Vagina (tissue), 2 donors: ENCODE measurements at places on chromosomes 2 and 18. TPM values are rescaled to one million over a fixed set of nuclear protein-coding genes. Genes with fewer than 3 reads are reported as not detected.

DNA sequence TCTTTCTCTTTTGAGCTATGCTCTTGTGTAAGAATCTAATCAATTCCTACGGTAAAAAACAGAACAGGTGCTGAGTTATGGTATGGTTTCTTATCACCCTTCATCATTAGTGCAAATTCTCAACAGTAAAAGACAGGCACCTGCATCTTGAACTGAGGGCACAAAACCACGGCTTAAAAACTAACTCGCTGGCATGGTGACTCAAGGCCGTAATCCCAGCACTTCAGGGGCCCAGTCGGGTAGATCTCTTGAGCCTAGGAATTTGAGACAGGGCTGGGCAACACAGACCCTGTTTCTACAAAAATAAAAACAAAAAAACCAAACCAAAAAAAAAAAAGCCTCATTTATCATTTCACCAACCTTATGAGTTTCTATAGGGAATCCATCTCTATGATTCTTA, 33.3 kb downstream of the THAP4 start:
- no peak for DNase-seq

DNA sequence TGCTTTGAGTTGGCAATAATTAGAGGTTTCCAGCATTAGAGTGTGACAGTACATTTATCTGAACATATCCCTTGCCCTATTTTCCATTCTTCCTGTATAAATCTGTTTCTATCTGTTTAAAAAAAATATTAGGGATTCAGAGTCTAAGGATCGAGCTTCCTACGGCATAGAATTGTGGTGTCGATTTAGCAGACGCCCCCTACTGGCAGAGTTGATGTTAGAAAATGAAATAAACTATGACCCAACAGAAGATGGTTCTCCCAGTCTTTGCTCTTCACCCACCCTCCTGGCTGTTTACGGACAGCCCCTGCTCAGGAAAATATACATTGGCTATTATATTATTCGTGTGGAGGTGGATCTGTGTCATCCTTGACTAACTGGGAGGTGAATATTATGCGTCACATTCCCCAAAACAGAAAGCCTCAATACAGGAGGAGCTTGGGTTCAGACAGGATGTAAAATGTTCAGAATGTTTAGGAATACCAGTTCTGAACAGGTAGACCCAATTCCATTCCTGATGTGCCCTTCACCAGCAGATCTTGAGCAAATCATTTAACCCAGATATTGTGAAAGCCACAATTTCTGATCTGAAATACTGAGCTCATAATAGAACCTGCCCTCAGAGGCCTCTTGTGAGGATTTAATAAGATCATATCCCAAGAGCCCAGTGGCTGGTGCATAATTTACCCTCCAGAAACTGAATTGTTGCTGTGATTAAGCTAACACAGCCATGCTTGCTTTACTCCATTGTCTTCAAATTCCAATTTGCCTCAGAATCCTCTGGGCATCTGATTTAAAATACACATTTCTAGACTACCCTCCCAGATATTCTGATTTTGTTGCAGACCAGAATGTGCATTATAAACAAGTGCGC, 10.8 kb upstream of the ERMN start:
- no peak for DNase-seq

- no peak for DNase-seq
Observed at GRCh38 chr2:104040771-104041170, 813.1 kb upstream of the POU3F3 start.

POTEI gene
- total RNA-seq = not detected

DNA sequence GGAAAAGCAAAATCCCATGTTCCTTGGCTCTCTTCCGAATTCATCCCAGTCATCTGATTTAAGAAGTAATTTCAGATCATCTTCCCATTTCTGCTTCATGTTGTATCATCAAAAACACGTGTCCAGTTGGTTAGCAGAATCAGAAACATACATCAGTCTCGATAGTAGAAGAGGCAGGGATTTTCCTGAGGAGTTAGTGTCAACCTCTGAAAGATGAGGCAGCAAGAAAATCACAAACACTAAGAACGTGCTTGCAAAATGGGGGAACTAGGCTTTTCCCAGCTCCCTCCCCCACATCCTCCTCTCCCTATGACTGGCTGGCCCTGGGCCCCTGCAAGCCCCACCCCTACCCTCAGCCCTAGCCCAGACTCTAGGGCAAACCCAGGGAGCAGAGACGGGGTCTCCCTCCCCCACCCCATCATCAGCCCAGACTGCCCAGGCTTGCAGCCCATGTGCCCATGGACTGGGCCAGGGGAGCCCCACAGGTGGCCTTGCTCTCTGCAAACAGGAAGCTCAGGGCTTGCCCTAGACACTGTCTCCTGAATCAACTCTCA, 161.0 kb upstream of the ID2 start:
- DNase-seq = no peak

- DNase-seq = no peak
Observed at GRCh38 chr2:210912779-210913178, 356.4 kb downstream of the CPS1 start.

DNA sequence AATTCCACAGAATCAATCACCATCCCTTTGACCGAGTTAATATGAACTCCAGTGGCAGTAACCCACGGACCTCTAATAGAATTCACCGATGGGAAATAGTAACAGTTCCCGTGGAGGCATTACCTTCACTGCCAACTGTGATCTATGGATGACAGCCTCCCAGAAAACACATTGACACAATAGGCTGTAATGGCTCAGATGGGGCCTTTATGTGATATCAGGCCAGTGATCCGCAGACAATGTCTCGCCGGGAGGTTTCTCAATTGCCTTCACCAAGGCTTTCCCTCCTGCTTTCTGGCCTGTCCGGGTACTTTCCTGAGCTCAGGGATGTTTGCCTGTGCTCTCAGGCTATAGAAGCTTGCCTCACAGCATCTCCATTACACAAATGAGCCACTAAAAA, 34.4 kb upstream of the KLF7 start:
- DNase-seq = no peak

KIDINS220 gene
- 67.8 TPM for total RNA-seq

DNA sequence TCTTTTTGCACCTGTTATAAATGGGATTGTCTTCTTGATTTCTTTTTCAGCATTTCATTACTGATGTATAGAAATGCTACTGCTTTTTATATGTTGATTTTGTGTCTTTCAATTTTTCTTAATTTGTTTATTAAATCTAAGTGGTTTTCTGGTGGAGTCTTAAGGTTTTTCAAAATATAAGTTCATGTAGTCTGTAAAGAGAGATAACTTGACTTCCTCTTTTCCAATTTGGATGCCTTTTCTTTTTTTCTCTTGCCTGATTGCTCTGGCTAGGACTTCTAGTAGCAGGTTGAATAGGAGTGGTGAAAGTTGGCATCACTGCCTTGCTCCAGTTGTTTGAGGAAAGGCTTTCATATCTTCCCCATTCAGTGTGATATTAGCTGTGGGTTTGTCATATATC, 28.6 kb upstream of the GALNT5 start:
- DNase-seq = no peak

GRCh38 chr2:198664321-198664720, 793.4 kb downstream of the SATB2 start:
- no peak for DNase-seq

DNA sequence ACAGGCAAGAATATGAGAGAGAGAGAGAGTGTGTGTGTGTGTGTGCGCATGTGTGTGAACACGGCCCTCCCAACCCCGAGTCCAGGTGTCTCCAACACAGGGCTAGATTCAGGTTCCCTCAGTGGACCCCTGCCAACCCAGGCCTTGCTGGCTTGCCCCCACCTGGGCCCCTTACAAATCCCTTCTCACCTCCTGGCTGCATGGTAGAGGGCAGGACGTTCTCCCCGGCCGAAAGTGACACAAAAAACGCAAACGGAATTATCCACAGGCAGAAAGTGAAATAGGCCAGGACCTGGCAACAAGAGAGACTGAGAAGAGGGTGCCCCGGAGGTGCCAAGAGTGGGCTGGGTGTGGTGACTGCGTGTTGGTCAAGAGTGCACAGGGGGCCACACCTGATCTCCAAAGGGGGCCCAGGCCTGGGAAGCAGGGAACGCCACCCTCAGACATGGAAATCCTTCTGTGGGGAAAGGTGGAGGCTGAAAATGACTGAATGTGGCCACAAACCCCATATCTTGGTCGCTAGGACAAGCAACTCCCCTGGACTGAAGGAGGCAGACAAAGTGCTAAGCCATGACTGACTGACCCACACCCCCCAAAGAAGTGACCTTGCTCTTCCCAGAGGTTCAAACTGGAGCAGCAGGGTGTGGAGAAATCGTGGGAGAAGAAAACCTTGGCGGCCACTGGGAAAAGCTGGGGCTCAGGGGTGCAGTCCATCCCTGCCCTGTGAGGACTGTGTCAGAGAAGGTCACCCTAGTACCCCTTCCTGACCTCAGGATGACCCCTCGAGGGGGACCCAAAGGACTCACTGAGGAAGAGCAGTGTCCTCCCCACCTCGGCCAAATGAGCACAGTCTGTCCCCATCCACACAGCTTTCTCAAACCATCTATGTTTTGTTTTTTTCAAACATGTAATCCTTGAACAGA, 5.7 kb downstream of the TEX261 start:
- DNase-seq = peak; percentile 67

- DNase-seq = no peak
Observed at GRCh38 chr18:1530650-1531049, 626.0 kb downstream of the ADCYAP1 start.

DNA sequence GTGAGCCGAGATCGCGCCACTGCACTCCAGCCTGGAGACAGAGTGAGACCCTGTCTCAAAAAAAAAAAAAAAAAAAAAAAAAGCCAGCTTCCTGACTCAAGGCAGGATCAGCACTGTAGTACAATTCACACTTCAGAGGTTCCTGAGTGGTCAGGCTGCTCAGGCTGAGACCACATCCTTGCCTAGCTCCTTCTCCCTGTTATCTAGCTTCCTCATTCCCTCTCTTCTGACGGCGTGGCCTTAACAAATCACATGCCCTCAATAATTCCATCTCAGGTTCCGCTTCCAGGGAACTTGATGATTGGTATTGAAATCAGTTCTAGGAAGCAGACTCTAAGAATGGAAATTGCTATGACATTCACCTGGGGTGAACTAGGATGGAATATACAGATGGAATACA, 29.8 kb upstream of the KDM3A start:
- DNase-seq = no peak

SCYGR6 gene
- total RNA-seq = not detected

FBXO41 gene
- 2.7 TPM for total RNA-seq

GRCh38 chr2:239590995-239591915, 190.4 kb upstream of the HDAC4 start:
- DNase-seq = no peak

DNA sequence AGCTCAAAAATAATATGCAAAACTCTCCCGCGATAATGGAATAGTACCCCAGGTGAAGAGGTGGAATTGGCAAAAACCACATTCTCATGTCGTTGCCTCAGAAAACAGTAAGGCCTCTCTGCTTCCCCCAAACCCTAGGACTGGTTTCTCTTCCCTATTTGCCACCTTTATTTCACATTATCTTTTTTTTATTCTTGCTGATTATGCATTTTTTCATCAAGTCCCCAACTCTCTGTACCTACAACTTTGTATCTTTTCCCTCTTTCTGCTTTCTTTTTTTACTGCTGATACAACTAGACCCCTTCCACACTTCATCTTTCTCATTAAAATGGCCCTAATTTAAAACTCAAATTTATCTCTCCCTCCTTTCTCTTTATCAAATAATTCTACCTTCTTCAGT, 1472.2 kb downstream of the SUCLG1 start:
- no peak for DNase-seq
